ENCODE measurements at places on chromosomes 3 and 15. TPM values are rescaled to one million over a fixed set of nuclear protein-coding genes. Genes with fewer than 3 reads are reported as not detected.

Gene FETUB
- total RNA-seq = not detected

Gene ARPIN
- 0.11 TPM for total RNA-seq

Gene DUOXA1
- total RNA-seq = 0.97 TPM

Gene HCLS1
- total RNA-seq = 336 TPM

Gene CEP70
- 27.1 TPM for total RNA-seq

Gene GCNT3
- total RNA-seq = not detected

Gene GHSR
- total RNA-seq = not detected

Gene DNAH12
- total RNA-seq = 0.09 TPM

Gene ZMYND10
- 3.7 TPM for total RNA-seq

Gene FAM98B
- total RNA-seq = 22.0 TPM

Gene LSMEM2
- not detected for total RNA-seq

Gene ZNF860
- not detected for total RNA-seq

Gene NAALADL2
- not detected for total RNA-seq

- DNase-seq = no peak
Observed at GRCh38 chr15:45829336-45830153, 194.7 kb downstream of the SQOR start.

GRCh38 chr3:138984816-138985215 lies 21.3 kb downstream of the PRR23A start:
- no peak for DNase-seq

DNA sequence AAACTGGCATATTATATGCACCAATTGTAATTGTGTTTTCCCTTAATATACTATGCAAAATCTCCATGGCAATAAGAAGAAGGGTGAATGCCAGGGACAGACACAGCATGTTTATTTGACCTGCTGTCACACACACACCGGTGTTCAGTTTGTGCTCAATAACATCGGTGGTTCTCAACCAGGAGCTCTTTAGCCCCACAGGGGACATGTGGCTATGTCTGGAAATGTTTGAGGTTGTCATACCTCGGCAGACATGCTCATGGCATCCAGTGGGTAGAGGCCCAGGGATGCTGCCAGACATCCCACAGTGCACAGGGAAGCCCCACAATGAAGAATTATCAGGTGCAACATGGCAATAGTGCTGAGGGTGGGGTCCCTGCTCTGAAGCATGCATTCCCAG lies 38.2 kb downstream of the GLB1 start:
- no peak for DNase-seq

DNA sequence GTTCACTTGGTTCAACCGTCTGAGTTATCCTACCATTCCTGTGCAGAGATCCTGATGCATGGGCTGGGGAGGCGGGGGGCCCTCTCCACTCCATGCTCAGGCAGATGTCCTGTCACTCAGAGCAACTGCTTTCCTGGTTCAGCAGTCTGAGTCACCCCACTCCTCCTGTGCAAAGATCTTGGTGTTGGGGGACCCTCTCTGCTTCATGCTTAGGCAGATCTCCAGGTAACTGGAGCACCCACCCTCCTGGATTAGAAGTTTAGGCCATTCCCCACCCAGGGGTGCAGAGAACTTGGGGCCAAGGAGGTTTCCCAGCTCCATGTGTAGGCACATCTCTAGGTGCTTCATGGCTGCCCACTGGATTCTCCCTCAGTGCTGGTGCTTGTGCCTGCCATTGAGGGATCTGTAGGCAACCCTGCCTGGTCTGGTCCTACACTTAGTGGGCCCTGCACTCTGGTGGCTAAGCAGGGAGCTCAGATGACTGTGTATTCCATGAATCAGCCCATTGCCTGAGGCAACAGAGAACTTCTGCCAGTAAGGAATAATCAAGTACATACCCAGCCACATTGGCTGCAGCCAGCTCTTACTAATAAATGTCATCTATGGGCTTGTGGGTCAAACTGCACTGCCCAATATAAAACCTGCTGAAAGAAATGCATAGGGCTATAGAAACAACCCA lies 465.4 kb upstream of the THBS1 start:
- no peak for DNase-seq

DNA sequence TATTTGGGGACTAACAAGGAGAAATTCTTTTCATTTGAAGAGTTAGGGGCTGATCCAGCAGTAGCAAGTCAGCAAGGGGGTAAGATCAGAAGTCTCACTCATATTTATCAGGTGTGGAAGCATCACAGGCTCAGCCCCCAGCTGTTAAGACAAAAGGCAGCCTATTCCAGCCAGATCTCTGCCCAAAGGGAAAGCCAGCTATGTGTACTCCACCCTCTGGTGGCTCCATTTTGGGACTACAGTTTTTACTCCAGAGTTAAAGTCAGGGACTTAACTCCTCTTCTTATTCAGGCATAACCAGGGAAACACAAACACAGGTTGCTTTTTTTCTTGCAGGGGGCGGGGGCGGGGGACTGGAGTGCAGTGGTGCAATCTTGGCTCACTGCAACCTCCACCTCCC lies 19.2 kb downstream of the UBP1 start:
- DNase-seq = no peak

DNA sequence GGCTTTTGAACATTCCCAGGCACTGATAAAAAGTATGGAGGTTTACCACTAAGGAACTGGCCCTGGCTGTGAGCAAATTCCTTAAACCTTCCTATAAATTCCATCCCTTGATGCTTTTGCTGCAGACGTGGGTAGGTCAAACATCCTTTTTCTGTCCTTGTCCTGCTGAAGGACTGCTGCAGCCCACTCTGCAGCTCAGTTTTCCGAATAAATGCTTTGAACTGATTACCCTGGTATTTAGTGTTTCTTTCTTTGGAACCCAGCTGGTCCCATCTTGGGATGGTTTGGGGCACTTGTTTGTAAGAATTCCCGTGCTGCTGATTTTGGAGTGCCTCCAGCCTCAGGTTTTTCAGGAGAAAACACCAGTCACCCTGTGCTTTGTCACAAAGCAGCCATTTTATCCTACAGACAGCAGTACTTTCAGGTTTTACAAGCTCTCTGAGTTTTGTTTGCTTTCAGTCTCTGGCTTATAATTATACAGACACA lies 815.9 kb downstream of the VGLL3 start:
- no peak for DNase-seq

DNA sequence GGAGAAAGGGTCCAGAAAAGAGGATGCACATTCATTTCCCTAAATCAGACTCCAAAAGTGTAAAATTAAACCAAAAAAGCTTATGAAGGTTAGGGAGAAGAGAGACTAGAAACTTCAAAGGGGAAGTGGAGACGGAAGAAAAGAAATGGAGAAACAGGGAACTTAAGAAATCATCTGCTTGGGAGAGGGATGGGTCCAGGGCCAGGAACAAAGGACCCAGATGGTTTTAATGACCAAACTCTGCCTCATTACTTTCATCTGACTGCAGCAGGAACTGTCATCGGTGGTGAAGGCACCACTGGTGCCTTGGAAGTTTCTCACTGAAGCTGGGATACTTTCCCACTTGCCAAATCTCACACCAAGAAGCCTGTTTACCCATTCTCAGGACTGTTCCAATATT lies 70.5 kb upstream of the SLC4A7 start:
- no peak for DNase-seq

GRCh38 chr15:88880944-88881740 lies 14.2 kb downstream of the HAPLN3 start:
- no peak for DNase-seq

- no peak for DNase-seq
Observed at GRCh38 chr3:24476871-24477656, 17.6 kb downstream of the THRB start.

GRCh38 chr3:120559242-120560061 lies 36.7 kb upstream of the NDUFB4 start:
- DNase-seq = no peak

DNA sequence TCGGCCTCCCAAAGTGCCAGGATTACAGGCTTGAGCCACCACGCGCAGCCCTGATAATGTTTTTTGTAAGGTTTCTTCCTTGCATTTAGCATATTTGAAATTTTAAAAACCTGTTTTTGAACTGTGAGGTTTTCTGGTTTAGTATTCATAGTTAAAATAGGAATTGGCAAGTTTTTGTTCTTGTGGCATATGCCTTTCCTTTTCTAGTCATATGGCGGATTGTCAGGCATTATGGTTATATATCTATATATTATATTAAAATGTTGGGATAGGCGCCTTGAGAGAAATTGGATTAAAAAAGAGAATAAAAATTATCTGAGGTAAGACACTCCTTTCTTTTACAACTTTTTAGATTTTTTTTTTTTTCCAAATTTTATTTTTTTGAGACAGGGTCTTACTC lies 28.4 kb downstream of the FXR1 start:
- DNase-seq = no peak

DNA sequence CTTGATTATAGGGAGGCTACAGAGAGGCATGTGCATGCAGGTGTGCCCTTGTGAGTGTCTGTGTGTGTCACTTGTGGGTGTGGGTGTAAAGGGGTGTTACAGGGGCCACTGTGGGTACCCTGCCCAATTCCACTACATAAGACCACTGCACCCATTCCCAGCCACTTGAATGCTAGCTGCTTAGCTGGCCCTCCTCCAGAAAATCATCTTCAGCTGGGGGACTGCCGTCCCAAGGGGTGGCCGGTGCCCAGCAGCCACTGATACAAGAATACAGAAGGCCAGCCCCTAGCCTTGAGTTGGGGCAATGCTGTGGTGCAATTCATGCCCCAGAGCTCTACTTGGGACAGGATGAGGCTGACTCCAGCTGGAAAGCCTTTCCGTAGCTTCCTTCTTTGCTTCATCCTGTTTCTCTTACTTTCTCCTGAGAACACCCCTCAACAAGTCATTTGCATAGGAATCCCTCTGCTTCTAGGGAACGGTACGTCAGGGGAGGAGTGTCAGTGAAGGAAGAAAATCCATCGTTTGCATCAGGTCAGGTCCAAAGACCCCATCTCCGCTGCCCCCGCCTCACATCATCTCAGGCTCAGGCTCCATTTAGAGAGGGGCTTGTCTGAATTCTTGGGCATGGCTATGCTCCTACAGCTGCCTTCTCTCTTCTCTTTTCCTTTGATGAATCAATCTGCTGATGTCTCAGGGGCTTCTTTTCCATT lies 72.0 kb downstream of the SCN5A start:
- no peak for DNase-seq

- no peak for DNase-seq
Observed at GRCh38 chr3:157412323-157412855, 24.3 kb upstream of the PTX3 start.

GRCh38 chr3:143207338-143207961 lies 87.9 kb downstream of the CHST2 start:
- DNase-seq = no peak

- DNase-seq = no peak
Observed at GRCh38 chr3:37944391-37944842, 46.2 kb upstream of the VILL start.

DNA sequence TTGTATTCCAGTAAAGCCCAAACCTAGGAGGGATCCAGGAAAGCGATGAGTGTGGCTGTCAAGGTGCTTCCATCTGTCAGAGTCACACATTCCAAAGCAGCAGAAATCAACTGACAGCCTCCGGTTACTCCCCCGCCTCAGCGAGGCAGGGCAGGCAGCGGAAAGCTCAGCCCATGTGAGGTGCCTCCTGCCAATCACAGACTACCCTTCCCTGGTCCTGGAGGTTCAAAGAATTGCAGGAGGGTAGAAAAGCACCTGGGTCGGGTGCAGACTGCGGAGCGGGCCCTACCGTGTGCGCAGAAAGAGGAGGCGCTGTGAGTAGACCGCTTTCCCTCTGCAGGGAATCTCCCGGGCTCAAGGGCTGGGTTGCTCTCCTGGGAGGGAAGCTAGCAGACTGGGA lies at the start of gene UPK1B:
TSS of gene UPK1B (plus strand) at position 274 of the 400 bp plus-strand sequence. CDS start 13,144 bp downstream, outside the sequence.
- DNase-seq = no peak

DNA sequence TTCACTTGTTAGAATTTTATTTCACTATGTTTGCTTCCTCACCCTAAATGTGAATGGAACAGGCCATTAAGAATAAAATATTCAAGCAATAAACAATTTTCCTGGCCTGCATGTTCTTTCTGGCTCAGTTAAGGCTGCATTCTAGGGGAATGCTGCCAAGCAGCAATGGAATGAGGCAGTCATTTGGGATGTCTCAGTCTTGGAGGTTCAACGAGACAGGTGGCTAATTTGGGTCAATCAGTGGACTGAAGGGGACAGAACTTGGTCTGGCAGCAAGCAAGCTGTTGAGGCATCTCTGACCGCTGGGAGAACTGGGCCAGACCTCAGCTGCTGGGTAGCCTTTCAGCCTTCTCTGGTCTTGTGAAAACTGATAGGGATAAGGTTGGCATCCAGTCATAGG lies 241.6 kb downstream of the NLGN1 start:
- no peak for DNase-seq

- DNase-seq = no peak
Observed at GRCh38 chr3:190197346-190197763, 76.7 kb upstream of the P3H2 start.

- no peak for DNase-seq
Observed at GRCh38 chr3:160200353-160200752, 24.9 kb upstream of the C3orf80 start.

DNA sequence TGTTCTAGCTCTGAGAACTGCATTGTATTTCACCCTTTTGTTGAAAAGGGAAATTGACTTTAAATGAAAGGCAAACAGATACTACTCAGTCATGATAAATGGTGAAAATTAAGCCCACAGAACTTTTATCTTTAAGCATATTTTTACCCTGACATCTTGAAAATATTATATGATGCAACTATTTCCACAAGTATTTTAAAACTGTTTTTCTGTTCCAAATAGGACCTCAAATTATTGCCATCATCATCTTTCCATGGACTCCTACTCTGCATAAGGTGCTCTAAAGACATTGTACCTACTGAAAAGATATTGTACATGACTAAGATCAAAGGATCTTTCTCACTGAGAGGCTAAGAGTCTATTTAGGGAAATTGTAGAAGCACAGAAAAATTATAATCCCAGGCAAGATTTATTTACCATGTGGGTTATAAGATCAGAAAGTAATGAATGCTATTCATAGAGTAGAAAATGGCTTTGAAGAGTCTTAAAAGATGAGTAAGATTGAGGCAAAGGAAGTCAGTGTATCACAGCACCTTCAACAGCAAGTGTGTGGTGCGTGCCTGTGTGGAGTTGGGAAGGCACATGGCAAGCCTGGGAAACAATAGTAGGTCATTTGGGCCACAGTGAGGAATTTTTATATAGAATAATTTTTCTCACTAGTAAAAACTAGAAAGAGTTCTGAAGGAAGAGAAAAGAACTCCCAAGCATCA lies 68.8 kb downstream of the VGLL3 start:
- no peak for DNase-seq

- no peak for DNase-seq
Observed at GRCh38 chr3:46471371-46471914, 6.7 kb upstream of the LTF start.

GRCh38 chr3:66390013-66390412 lies 110.8 kb downstream of the LRIG1 start:
- no peak for DNase-seq

GRCh38 chr15:66483131-66483566 lies 14.4 kb downstream of the SNAPC5 start:
- no peak for DNase-seq

GRCh38 chr15:73632670-73633058 lies 525 bp downstream of the NPTN start:
- DNase-seq = no peak

DNA sequence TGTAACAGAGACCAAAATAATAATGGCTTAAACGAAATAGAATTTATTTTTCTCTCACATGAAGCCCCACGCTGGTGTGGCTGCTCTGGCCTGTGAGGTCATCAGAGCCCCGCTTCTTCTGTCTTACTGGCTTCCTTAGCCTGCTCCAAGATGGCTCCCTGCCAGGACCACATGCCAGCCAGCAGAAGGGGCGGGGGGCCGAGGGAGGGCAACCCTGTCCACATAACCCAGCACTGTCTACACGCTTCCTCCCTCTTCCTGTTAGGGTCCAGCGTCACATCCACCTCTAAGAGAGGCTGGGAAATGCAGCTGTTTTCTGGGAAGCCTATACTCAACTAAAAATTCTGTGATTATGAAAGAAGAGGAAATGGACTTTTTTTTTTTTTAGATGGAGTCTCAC lies 107.9 kb upstream of the DLG1 start:
- DNase-seq = no peak

- DNase-seq = no peak
Observed at GRCh38 chr15:54568381-54568780, 590.1 kb downstream of the UNC13C start.

Data from CD4-positive, alpha-beta memory T cell (primary cell).